ENCODE measurements at places on chromosomes 4 and X.

DNA sequence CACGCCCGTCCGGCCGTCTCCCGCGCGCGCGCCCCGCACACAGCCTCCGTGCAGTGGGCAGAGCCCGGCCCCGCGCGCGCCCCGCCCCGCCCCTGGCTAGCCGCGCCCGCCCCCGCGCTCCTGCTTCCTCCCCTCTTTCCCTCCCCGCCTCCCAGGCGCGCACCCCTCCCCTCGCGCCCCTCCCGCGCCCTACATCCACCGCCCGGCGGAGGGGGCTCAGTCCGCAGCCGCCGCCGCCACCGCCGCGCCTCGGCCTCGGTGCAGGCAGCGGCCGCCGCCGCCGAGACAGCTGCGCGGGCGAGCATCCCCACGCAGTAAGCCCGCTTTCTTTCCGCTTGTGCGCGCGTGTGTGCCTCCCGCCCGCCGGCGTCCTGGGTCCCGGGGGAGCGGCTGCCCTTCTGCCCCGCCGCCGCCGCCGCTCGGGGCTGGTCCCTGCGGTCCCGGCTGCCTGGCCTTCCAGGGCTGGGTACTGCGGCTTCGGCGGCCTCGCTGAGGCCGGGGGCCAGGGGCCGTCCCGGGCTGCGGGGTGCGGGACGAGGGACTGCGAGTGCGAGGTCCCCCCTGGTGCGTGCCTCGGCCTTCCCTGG is at the start of gene FHL1:
FHL1 (plus strand) TSS at position 219 of the 587 bp plus-strand sequence.
- DNase-seq = peak; percentile 51

DNA sequence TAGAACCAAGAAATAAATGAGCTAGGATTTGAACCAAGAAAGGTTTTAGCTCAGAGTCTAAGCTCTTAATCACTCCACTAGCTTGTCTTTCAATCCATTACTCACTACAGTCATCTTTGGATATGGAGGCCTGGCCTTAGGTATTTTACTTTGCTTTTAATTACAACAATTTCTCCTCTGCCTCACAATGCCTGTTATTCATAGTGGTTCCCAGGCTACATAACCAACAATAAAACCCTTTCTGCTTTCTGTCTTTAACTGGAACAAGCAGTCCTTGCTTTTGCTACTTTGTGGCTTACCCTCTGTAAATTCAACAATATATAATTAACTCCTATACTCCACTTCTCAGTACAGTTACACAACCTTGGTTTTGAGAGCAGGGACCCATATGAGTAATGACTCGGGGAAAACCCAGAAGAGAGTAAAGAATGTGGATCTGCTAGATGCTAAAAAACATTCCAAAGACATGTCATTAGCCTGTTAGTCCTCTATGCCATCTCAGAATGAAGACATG is 94.7 kb upstream of the NAP1L5 start:
- DNase-seq = peak; percentile 82

- no peak for DNase-seq
These were observed 34.0 kb upstream of the MAGEB2 start for GRCh38 chrX:30181353-30181752.

- DNase-seq = no peak
These were observed 210.7 kb upstream of the LDB2 start for GRCh38 chr4:17109126-17109525.

DNA sequence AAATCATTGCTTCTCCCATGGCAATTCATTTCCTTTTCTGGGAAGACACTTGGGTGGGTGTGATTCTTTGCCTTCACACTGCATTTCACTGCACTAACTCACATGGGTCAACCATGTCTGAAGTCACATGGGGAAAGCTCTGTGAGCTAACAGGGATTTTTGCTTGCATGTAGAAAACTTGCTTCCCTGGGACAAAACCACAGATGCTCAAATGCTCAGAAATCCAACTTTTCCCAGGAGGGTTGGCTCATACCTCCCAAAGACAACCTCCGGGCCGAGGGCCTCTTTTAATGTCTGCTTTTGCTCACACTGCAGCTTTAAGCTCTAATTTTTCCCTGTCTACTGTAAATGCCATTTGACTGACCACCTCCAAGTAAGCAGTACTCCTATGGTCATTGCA is 1695.2 kb downstream of the STIM2 start:
- no peak for DNase-seq

DNA sequence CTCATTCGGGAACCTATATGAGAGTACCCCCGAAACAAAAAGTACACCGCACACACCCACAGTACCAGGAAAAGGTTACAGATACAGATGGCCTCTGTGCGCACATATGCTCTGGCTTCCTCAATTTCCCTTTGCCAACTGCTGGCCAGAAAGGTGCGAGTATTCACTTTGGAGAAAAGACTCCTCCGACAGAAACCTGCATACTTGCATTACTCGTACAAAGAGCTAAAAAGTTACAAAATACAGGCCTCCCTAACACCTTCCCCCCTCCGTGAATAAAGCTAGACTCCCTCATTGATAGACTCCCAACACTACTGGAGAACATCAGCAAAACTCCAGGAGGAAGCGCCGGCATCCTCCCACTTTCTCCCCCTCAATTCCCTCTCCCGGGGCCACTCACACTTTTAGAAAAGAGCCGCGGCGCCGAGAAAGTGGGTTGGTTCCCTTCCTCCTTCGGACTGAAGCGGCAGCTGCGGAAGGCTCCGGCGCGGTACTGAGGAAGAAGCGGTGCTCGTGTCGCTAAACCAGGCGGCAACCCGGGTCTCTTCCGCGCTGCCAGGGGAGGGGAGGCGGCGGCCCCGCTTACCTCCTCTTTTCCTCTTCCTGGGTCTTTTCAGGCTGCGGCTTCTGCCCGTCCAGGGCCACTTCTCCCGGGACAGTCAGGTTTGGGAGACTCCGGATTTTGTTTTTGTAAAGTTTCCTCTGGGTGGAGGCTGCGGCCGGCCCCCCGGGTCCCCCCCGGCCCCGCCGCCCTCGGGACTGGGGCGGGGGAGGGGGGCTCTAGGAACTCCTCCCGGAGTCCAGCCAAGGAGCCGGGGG is 1.1 kb downstream of the FBXW7 start:
- peak; percentile 85 for DNase-seq

DNA sequence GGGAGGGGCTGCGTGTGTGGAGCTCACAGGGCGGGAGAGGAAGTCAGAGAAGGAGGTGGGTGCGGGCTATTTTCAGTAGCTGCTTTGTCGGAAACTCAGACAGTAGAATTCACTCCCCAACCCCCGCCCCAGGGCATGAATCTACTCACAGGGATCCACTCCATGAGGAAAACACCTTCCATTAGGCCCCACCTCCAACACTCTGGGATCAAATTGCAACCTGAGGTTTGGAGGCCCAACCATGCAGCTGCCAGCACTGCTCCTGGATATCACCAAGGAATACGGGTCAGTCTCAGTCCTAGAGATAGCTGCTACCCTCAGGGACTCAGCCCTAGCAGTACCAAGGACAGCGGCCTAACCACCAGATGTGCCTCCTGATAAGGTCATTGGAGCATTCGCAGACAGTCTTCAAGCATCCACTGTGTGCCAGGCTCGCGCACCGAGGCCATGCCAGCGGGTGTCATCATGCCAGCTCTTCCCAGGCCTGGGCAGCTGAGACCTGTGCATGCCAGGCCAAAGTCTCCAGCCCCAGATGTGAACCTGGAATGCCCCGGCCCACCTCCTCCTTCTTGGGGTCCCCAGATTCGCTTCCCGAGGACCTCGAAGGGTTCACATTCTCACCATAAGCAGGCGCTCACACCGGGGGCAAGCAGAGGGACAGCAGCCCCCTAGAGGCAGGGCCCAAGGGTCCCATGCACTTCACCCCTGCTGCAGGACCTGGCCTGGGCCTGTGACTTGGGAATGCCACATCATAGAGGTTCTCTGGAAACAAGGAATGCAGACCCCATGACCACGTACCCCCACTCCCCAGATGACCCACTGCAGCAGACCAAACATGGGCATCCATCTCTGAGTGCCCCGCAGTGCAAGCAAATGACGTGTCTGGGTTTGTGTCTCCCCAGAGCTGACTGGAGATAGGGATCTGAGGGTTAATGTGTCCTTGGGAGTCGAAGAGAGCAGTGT is 102.3 kb downstream of the ADRA2C start:
- DNase-seq = no peak

DNA sequence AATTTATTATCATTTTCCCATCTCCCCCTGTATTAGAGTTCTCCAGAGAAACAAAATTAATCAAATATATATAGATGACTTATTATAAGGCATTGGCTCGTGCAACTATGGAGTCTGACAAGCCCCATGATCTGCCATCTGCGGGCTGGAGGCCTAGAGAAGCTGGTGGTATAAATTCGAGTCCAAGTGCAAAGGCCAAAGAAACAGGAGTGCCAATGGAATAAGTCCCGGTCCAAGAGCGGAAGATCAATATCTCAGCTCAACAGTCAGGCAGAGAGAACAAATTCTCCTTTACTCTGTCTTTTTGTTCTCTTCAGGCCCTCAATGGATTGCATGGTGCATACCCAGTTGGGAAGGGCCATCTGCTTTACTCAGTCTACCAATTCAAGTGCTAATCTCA is 178.8 kb downstream of the NWD2 start:
- DNase-seq = no peak

- DNase-seq = no peak
These were observed 273.8 kb downstream of the GASK1B start for GRCh38 chr4:157898836-157899605.

GRCh38 chr4:78940752-78941151 is 1.5 kb upstream of the PAQR3 start:
- no peak for DNase-seq

GRCh38 chr4:142347241-142347640 is 498.9 kb downstream of the INPP4B start:
- no peak for DNase-seq

- DNase-seq = no peak
These were observed 1811.6 kb downstream of the ARAP2 start for GRCh38 chr4:34432706-34433105.

- DNase-seq = no peak
These were observed 189.1 kb downstream of the SLC7A11 start for GRCh38 chr4:138052806-138053632.

GRCh38 chr4:62407534-62407933 is 1207.4 kb downstream of the ADGRL3 start:
- peak; percentile 30 for DNase-seq

GRCh38 chr4:90992213-90992612 is 865.0 kb downstream of the CCSER1 start:
- DNase-seq = no peak

DNA sequence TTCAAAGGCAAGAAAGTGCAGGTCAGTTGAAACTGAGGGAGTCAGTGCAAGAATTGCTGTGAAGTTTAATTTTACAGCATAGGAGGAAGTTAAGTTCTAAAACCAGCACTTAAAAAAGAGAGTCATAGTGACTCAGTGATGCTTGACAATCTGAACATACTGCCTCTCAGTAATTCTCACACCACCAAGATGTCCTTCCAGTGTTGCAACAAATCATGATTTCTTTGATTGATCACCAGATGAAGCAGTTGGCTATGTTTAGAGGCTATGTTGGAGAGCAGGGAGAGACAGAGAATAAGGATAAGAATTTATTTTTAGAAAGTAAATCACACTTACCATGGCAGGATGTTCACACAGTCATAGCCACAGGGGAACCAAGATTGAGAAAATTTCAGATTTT is 13.2 kb downstream of the TRIM2 start:
- DNase-seq = peak; percentile 40

Measured in suppressor macrophage treated with lipopolysaccharide for 1 hour (primary cell).